ENCODE measurements at places on chromosomes 5 and 9.

DNA sequence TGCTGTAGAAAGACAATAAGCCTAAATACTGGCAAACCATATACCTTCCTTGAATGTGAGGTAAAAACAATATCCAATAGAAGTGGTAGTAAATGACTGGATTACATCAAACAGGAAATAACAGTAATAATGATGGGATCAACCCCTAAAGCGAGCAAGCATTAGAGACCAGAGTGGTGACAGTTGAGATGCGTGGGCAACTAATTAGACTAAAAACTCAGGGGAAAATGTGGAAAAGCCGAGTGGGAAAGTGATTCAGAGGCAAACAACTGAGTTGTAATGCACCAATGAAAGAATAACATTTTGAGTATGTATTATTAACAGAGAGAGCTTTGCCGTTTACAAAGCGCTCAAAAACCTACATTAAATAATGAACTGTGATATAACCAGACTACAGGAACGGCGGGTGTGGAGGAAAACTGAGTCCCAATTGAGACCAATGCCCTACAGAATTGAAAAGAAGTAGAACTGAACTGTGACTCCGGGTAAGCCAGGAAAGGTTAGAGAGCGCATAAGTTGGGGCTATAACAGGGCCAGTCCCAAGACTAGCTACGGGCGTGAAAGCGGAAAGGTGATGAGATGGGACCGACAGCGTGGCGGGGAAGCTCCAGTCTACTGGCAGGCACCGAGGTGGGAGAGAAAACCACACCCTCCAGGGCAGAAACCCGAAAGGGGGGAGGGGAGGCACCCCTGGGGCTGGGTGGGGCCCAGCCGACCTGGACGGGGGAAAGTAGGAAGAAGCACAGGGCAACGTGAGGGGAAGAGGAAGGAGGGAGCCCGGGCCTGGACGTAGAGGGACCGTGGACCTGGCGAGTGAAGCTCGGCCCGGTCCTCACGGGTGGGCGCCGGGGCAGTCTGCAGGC, 592 bp downstream of the UBAP2 start:
- peak; percentile 59 for DNase-seq

- no peak for DNase-seq
Observed at GRCh38 chr9:78472111-78472510, 175.2 kb downstream of the PSAT1 start.

DNA sequence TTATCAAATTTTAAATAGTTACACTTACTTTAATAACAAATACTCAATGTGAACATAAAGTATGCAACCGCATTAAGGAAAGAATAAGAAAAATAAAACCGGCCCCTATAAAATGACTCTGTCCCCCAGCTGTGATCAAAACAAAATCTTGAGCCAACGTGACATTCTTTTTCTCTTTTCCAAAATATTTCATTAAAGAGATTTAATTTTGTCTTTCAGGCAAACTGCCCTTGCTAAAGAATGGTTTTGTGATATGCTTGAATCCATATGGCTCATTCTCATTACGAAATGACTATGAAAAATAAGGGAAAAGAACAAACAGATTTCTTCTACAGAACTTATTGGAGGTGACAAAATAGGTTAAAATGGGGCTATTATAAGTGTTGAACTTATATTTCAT, 197.0 kb downstream of the NR2F1-AS1 start:
- DNase-seq: no peak

- DNase-seq: no peak
Observed at GRCh38 chr9:122087406-122088200, 5.5 kb downstream of the TTLL11 start.

DNA sequence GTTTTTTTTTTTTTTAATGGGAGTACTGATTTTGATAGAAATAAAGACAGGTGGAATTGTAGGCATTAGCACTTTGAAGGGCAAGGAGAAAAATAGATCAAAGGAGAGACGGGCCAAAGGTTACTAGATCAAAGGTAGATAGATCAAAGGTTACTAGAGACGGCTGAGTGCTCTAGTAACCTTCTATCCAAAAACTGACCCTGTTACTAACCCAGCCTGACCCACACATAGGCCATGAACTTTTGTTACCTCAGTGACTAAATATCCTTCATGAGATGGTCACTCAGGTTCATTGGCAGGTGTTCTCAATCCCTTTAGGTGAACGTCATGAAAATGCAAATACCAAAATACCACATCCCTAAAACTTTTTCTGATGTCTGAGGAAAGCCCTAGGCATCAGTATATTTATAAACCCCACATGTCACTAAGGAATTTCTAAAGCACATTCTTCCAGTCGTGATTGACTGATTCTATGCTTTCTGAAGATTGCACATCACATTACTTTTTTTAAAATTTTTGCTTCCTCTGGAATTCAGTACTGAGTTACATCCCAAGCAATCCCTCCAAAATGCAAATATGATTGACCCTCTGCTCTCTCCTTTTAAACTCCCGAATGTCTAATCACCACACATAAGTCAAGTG, 772.7 kb downstream of the BRINP1 start:
- no peak for DNase-seq

GRCh38 chr5:141701360-141702119, 19.5 kb upstream of the ARAP3 start:
- no peak for DNase-seq

DNA sequence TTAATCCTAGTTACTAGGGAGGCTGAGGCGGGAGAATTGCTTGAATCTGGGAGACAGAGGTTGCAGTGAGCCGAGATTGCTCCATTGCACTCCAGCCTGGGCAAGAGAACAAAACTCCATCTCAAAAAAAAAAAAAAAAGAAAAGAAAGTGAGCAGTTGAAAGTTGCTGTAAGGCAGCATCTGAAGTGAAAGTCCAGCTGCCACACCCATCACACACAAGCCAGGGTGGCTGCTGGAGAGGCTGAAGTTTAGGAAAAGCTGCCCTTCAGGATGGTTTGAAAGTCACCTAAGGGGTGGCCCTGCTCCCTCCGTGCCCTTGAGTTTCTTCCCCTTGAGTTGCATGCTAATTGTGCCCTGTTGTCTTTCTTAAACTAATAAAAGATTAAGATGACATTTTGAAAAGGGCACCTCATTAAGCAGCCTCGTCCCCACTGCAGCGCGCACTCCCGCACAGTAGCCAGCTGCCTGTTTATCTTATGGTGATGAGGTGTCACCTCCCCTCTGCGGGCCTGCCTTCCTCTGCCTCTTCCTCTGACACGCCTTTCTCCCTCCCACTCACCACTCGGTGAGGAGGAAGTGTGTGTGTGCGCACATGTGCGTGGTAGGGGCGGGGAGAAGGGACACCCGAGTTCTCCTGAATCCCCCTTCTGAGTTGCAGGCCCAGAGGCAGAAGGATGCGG, 104.2 kb upstream of the PANK3 start:
- peak; percentile 29 for DNase-seq

- DNase-seq: no peak
Observed at GRCh38 chr5:61670941-61671340, 338.9 kb downstream of the ZSWIM6 start.

- no peak for DNase-seq
Observed at GRCh38 chr9:129606161-129607026, 14.5 kb downstream of the C9orf50 start.

GRCh38 chr5:56142614-56143372, 90.3 kb downstream of the ANKRD55 start:
- no peak for DNase-seq

GRCh38 chr5:16784843-16785791, 151.0 kb downstream of the MYO10 start:
- no peak for DNase-seq

GRCh38 chr5:121366515-121366914, 485.2 kb upstream of the FTMT start:
- DNase-seq: no peak

DNA sequence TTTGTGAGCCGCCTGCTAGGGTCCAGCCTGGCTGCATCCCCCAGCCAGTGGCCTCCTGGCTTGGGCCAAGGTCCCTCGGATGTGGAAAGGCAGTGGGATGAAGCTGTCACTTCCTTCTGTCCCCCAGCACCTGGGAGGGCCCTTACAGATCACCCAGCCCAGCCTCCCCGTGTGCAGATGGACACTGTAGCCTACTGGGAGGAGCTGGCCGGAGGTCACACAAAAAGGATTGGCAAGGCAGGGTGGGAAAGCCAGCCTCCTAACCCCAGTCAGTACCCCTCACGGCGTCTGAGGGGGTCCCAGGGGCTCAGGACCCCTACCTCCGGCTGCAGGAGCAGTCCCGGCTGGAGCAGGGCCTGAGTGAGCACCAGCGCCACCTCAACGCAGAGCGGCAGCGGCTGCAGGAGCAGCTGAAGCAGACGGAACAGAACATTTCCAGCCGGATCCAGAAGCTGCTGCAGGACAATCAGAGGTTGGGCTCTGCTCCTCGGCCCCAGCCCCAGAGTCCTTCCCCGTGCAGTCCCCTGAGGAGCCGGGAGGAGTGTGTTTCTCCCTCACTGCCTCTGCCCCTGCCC, 28.3 kb downstream of the LRSAM1 start:
- DNase-seq: no peak

GRCh38 chr9:69572611-69573010, 99.6 kb downstream of the APBA1 start:
- no peak for DNase-seq

GRCh38 chr9:20495098-20495497, 127.2 kb downstream of the MLLT3 start:
- DNase-seq: no peak

DNA sequence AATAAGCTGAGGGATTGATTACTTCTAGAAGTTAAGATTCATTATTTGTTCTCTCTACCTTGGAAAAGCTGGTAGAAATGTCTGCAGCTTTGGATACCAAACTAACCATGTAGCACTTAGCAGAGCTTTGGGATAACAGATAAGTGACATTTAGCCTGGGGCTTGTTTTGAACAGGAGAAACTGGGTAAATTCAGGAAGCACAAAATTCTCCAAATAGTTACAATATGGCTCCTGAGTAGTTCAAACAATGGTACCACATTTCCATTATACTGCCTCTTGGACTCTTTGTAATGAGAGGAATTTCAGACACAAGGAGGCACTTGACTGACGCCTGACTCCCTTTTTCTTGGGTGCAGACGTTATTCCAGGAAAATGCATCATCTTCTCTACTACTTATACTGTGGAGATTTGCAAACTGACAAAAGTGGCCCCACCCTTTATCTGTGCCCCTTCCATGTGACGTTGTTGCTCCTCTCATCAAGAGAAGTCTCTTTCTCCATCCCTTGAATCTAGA, 22.5 kb downstream of the PRUNE2 start:
- no peak for DNase-seq

GRCh38 chr5:125190232-125191087, 444.0 kb upstream of the ZNF608 start:
- no peak for DNase-seq

- DNase-seq: peak; percentile 93
Observed at GRCh38 chr5:177006265-177006972, at the start of gene UIMC1. Gene UIMC1 (minus strand): TSS chr5:177006779. CDS start chr5:176982615, 24,164 bp downstream.

- DNase-seq: no peak
Observed at GRCh38 chr5:148387325-148387724, 3.6 kb downstream of the FBXO38 start.

GRCh38 chr5:3778945-3779344, 183.3 kb downstream of the IRX1 start:
- DNase-seq: no peak

DNA sequence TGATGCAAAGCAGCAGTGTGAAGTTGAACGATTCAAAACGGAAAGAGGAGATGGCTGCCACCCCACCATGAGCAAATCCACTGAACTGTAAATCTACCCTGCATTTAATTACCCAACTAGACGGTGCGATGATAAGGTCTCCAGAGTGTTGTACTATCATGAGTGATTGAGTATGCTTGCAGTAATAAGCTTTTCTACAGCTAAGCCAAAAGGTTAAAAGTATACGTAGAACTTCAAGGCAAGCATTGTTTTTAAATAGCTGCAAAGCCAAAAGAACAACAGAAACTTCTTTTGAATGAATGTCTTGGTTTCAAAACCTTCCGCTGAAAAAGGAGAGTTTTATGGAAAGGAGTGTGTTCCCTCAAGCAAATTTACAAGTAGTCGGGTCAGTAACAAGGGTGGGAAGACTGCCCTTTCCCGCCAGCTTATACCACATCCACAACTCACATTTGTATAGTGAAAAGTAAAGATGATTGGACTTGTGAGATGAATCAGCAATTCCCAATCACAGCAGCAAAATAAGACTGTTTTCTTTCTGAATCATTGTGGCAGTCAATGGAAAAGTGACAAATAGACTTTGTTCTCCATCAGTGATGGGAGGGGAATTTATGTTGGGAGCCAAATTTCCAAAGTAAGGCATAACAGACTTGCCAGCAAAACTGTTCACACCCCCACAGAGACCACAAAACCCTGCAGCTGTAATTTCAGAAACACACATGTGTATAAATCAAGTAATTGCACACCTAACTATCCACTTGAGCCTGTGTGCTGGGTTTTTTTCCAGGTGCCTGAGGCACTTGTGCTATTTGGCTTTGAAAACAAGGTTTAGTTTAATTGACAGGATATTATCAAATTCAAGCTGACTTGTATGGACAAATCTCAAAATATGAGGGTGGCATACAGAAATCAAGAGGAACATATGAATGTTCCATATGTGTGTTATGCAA, 407.7 kb upstream of the GRAMD2B start:
- DNase-seq: no peak

Data from CD4-positive, alpha-beta T cell treated with Interleukin-21 for 1 hour (primary cell).